ENCODE measurements at places on chromosomes 3 and 15.

DNA sequence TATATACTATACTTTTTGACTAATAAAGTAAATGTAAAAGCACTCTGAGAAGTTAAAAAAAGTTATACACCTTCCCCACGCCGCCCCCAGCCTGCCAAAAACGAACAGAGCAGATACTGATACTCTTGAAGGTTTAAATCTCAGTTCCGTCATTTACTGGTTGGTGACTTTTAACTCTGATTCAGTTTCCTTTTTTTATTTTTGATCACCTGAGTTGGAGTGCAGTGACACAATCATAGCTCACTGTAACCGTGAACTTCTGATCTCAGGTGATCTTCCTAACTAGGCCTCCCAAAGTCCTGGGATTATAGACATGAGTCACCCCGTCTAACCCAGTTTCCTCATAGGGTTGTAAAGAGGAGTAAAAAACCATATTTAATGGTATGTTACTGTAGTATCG, 3.3 kb upstream of the TIPIN start:
- no peak for DNase-seq

DNA sequence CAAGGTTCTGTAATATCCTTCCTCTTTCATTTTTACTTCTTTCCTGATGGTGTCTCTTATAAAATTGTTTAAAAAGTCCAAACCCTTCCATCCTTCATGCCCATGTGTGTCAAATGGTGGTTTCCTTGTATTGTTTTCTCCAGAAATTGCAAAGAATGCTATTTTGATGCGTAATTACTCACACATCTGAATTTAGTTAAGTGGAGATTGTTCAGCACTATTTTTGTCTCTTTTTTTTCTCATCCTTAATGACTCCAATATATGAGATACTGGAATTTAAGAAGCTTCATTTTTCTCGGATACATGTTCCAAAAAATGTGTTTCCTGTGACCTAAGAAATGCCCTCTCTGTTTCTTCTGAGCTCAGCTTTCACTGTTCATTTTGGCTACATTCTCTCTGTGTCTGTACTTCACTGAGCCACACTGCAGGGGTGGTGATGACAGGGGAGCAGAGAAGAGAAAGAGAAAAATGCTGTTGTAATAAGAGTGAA, 799.8 kb downstream of the DIPK2A start:
- no peak for DNase-seq

GRCh38 chr3:110886222-110886893, 185.3 kb upstream of the NECTIN3 start:
- no peak for DNase-seq

- DNase-seq = no peak
Observed at GRCh38 chr3:64267721-64268604, 42.7 kb upstream of the PRICKLE2 start.

- DNase-seq = no peak
Observed at GRCh38 chr15:81937189-81937588, 108.6 kb downstream of the MEX3B start.

DNA sequence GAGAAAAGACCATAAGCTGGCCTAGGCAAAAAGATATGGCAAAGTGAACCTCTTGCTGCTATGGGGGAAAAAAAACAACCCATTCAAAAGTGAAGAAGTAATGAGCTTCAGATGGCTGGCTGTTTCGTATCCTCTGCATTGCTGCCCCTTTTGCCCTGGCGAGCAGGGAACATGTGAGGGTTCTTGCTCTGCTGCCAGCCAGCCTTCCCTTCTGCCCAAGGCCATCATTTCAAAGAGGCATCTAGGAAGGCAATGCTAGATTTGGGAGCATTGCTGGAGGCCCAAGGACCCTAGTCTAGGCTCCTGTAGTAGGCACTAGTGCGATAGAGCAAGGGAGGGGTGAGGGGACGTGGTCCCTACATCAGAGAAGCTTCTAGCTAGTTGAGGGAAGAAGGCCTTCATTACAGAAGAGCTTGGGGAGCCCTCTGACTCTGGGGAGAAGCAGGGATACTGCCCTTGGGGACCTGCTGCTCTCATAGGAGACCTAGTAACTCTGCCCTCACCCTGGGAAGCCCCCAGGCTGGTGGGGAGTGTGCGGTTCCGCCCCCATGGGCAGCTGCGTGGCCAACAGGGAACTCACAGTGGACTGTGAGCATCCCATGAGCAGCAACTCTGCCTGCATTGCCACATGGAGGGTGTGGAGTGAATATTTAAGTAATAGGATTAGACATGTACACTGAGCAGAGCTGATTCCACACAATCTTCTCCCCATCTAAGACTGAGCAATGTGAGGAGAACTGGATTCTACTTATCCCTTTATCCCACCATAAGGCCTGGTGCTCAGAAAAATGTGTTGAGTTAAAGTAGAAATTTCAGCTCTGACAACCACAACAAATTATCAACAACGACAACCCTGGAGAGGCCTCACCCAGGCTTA, 21.3 kb downstream of the ITGA11 start:
- no peak for DNase-seq

GRCh38 chr3:143122089-143122430, 2.5 kb downstream of the CHST2 start:
- DNase-seq = no peak

DNA sequence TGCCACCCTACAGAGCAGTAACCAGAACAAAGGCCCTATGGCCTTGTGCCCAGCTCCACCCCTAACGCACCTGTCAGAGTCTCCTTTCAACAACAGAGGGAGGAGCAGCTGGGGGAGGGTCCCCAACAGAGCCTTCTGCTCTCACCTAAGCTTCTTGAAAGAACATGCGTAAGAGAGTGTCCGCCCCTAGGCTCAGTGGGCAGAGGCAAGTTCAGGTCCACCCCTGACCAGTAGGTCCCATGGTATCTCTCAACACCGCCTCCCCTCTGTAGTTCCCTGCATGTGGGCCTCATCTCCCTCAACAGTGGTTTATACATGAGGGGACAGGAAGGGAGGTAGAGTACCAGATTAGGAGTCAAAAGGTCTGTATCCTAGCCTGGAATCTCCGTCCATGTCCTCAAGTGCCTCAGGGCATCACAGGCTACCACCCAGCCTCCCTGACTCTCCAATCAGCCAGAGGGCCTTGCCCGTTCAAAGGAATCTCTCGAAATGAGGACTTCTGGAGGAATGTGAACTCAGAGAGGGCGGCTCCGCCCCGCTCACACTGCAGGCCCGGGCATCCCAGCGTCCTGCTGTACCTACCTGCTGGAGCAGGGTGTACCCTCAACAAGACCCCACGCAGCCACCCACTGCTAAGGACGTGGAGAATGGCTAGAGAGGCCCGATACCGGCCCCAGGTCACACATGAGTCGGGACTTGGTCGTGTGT, 680 bp downstream of the POC1A start:
- DNase-seq = no peak

DNA sequence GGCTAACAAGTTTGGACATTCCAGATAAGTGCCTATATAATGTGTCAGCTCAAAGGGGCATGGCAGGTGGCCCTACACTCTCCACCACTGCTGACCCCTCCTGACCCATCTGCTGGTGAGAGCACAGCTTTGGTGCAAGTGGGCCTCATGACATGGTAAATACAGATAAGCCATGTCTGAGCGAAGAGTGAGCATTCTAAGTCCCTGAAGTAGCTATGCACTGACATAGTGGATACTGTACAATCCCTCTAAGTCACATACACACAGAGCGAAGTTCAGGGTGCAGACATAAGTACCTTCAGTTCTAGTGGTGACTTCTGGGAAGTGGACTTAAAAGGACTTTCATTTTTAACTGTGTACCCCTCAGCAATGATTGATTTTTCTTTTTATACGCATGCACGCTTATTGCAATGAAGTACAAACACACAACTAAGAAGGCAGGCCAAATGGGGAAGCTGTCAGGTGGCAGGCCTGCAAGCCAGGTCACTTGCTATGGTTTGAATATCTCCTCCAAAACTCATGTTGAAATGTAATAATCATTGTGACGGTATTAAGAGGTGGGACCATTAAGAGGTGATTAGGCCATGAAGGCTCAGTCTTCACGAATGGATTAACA, 41.5 kb downstream of the TBC1D2B start:
- no peak for DNase-seq

DNA sequence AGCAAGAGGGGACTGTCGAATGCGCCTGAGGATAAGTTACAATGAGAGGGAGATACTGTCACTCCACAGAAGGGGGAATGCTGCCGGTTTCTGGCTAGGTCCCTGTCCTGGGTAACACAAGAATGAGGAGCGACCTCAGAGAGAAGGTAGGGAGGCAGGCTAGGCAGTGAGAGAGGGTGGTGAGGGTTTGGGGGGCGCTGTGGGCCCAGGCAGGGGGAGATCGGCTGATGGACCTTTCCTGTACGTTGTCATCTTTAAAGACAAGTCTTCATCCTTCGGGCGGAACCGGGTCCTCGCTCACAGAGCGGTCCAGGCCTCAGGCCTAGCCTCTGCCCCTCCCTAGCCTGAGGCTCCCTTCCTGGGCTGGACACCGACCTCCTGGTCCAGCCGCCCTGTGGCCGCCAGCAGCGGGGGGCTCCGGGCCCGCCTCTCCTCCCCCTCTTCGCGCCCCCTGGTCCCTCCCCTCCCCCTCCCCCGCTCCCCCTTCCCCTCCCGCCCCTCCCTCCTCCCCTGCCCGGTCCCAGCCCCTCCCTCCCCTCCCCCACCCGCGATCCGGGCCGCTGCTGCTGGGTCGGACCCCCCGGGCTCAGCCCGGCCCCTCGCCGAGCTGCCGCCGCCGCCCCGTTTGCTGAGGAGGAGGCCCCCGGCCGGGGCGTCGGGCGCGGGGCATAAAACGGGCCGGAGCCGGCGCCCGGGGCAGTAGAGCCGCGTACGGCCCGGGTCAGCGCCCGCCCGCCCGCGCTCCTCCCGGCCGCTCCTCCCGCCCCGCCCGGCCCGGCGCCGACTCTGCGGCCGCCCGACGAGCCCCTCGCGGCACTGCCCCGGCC, at the start of gene CHRD:
TSS of gene CHRD (plus strand) at position 697 of the 827 bp plus-strand sequence. CDS start 265 bp downstream, outside the sequence.
- no peak for DNase-seq

- DNase-seq = no peak
Observed at GRCh38 chr3:79653266-79653830, 114.5 kb downstream of the ROBO1 start.

DNA sequence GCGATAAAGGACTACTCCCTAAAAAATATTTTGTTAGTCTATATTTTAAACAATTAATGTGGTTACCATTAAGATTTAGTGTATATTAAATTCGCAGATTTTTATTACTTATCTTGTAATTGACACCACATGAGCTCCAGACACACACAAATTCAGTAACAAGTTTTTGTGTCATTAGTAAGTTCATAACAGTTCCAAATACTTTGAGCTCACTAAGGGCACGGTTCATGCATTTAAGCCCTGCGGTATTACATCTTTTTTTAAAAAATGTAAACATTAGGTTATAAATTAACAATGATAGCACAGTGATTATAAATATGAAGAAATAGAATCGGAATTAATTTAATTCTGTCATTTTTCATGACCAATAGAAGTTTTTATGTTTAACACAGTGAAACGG, 317.3 kb downstream of the ZNF385D start:
- no peak for DNase-seq

- DNase-seq = no peak
Observed at GRCh38 chr3:133264920-133265319, 134.9 kb upstream of the BFSP2 start.

DNA sequence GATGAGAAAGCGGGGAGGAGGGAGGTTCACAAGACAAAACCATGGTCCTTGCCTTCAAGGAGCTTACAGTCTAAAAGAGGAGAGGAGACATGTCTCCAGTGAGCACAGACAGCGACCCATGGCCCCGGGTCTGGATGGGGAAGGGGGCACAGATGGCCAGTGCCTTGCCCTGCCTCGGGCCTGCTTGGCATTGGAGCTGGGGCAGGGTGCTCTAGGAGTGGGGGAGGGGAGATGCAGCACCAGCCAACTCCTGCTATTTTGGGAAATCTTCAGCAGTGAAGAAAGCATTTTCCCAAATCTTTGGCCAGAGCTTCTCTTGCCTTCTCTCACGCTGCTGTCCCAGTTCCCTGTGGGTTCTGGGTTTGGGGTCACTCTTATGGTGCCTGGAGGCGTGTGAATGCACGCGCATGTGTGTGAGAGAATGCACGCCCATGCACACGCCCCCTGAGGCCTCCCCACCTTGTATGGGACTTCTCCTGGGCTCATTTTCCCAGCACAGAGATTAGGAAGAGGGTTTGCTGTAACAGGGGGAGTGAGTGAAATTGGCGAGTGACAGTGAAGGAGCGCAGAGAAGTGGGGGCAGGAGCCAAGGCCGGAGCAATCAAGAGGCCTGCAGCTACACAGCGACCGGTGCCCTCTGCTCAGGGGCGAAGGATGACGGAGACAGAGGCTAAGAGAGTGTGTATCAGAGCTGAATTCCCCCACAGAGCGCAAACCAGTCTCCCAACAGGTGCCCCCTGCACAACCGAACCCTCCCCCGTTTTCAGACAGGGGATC, 71.5 kb downstream of the SEMA5B start:
- no peak for DNase-seq

- DNase-seq = no peak
Observed at GRCh38 chr3:118412503-118412902, 622.1 kb downstream of the IGSF11 start.

DNA sequence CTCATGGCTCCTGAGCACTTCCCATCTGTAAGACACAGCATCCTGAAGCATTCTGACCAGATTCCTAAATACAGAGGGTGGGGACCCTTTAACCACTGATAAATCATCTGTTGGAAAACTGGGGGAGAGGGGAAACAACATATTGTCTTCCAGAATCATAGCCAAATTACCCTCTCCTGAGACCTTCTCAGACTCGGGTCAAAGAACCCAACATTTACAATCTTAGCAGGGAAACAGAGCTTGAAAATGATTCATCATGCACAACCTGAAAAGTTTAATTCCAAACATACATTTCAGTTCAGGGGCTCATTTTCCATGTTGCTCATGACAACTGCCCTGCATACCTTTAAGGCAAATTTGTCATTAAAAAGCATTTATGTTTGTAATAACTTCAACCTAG, 48.5 kb upstream of the TSPAN3 start:
- DNase-seq = no peak

DNA sequence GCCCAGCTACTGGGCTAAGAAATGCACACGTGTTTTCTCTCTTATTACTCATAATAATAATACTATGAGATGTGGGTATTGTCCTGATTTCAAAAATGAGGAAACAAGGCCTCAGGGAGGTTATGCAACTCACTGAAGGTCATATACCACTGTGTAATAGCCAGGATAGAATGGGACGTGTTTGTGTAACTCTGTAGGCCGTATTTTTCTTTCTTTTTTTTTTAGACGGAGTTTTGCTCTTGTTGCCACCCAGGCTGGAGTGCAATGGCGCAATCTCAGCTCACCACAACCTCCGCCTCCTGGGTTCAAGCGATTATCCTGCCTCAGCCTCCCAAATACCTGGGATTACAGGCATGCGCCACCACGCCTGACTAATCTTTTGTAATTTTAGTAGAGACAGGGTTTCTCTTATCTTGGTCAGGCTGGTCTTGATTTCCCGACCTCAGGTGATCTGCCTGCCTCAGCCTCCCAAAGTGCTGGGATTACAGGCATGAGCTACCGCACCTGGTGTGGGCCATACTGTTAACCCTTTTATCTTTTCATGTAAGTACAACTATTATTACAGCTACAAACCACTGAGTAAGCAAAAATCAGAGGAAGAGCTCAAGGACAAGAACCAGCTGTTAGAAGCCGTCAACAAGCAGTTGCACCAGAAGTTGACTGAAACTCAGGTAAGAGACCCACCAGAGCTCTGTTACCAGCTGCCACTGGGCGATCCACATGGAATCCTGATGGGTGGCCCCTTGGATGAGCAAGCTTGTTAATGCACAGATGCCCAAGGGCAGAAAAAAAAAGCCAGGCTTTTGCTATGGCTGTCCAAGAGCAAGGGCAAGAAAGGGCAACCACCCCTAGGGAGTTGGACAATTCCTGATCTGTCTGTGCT, 6.7 kb downstream of the KNSTRN start:
- no peak for DNase-seq

All from NCI-H1694 (cell line).